ENCODE measurements at places on chromosomes 5 and 9. TPM values are rescaled to one million over a fixed set of nuclear protein-coding genes. Genes with fewer than 3 reads are reported as not detected.
A peak's percentile ranks its signal among the peaks of the same experiment; 100 is the strongest.

Gene NXNL2
- not detected for total RNA-seq

Gene PRR7
- total RNA-seq, result 0.97 TPM

Gene RNF208
- 34.5 TPM for total RNA-seq

DNA sequence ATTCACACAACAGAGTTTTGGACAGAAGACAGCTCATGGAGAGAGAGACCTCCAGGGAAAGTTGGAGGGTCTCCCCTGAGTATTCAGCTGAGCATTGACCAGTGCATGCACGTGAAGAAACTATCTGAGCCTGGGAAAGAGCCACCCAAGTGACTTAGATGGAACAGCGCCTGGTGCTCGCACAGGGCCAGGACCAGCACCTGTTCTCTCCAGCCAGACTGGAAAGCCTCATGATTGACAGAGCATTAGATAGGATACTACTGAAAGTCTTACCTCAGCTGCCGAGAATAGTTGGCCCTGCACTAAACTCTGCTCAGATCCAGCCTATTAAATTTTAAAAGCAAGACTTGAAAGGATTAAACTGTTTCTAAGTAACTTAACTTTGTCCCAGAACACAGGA is 28.3 kb upstream of the NEURL1B start:
- DNase-seq, result no peak

DNA sequence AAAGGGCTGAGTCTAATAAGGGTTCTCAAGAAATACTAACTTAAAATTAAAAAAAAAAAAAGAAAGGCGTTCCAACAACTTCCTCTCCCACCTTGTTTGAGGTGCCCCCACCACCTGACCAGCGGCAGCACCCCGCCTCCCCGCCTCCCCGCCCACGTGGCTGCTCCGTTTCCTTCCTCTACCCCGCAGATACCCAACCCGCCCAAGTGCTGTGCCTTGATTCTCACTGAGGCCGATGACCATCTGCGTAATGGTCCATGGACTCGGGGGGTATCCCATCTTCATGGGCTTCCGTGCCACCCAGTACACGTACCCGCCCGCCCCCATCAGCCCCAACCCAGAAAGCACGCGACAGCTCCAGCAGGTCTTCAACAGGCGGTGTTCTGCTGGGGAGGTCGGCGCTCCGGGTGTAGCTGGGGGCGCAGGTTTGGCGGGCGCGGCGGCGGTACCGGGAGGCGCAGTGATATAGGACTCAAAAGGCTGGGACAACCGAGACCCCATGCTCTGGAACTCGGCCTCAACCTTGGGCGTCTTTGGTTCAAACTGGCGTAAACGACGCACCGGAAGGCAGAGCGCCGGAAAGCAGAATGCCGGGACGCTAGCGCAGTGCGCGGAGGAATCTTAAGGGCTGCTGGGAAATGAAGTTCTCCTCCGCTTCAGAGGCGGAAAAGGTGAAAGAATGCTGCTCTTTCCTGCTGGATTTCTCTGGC is at the start of gene DMAC1:
TSS of gene DMAC1 (minus strand) at position 545 of the 710 bp plus-strand sequence. CDS start at position 501, 44 bp downstream.
- DNase-seq, result peak; percentile 84

GRCh38 chr9:7452378-7452777 is 347.2 kb downstream of the DMAC1 start:
- no peak for DNase-seq

Data from heart right ventricle (tissue), 16 donors.